ENCODE measurements at places on chromosomes 7 and 10.

- DNase-seq = no peak
These were observed 28.3 kb downstream of the CRCP start for GRCh38 chr7:66142996-66143395.

GRCh38 chr7:140342727-140343514 is 55.4 kb downstream of the SLC37A3 start:
- DNase-seq = peak; percentile 38

GRCh38 chr10:91690996-91691676 is 58.3 kb upstream of the PPP1R3C start:
- DNase-seq = no peak

DNA sequence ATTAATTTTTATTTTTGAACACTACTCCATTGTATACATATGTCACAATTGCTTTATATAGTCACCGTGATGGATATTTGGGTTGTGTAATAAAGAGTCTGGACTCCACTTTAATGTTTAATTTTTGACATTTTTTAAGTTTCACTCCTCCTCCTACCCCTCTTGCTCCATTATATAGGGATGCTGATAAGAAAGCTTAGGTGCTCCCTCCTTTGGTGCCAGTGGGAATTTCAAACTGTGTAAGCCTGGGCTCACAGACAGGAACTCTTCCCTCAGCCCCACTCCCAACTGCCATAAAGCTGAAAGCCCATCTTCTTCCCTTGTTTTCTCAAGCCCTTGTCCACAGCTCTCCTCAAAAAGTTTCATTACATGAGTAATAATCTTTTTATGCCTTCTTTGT is 47.6 kb downstream of the TWIST1 start:
- peak; percentile 47 for DNase-seq

DNA sequence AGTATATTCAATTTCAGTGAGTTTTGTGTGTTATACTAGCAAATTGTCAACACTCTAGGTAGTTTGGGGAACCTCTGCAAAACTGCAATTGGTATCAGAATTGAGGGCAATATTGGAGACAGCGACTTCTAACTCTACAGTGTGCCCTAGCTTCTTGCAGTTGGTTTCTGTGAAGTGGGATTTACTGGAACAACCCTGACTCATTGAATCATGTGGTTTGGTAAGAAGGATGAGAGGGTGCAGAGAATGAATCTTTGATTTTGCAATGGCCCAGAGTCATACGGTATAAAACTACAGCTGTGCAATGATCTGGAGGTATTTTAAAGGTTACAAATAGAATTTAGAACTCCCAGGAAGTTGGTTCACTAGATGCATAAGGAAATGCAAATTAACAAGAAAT is 129.1 kb upstream of the PPP1R3A start:
- peak; percentile 26 for DNase-seq

DNA sequence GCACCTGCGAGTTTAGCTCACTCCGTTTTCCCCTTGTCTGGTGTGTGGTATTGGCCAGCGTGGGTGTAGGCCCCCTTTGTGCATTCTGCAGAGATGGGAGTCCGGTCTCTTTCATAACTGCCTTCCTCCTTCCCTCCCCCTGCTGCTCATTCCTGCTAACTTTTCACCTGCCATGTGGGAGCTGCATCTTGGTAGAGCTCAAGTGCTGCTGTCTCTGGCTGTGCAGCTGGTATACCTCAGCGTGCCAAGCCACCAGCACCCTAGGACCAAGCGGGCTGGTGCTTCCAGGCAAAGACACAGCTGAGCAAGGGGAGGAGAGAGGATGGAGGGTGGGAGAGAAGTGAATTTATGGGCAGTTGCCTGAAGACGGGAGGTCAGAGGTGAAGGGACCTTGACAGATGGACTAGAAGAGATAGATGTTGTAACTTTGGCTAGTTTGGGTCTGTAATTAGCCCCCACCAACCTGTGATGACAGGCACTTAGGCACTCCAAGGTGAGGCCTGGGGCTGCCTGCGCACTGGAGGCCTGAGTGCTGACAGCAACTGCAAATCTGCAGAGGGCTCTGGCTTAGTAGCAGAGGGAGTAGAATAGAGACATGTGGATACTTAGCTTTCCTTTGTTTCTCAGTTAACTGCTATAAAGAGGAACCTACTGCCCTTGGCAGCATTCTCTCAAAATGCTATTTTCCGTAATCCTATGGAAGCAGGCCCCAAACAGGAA is 148.8 kb upstream of the AGK start:
- DNase-seq = no peak

DNA sequence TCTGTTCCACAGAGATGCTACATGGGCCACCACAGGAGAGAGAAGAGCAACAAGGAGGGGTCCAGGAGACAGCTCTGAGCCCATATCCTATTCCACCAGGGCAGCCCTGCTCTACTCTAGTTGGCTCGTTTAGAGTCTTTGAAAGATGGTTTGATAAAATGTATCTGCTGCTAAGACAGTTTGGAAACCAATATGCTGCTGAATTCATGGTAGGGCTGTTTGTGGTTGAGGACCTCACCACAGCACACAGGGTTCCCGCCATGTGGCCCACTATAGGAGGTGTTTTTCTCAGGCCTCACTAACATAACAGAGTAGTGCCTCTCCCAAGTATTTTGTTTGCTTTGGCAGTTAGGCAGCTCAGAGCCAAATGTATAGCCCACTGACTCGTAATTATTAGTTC is 35.8 kb upstream of the ZC3HAV1L start:
- DNase-seq = no peak

DNA sequence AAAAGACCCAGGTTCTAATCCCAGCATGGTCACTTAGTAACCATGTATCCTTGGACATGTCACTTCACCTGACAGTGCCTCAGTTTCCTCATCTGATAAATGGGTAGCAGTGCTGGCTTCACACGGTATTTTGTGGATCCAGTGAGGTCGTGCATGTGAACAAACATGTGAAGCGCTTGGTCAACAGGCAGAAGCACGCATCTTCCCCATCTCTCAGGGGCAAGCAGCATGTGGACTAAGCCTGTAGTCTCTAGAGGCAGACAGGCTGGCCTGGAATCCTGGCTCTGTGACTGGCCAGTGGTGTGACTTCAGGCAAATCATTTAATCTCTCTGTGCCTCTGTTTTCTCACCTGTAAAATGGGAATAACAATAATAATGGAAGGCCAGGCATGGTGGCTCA is 115.8 kb downstream of the C10orf105 start:
- DNase-seq = no peak

DNA sequence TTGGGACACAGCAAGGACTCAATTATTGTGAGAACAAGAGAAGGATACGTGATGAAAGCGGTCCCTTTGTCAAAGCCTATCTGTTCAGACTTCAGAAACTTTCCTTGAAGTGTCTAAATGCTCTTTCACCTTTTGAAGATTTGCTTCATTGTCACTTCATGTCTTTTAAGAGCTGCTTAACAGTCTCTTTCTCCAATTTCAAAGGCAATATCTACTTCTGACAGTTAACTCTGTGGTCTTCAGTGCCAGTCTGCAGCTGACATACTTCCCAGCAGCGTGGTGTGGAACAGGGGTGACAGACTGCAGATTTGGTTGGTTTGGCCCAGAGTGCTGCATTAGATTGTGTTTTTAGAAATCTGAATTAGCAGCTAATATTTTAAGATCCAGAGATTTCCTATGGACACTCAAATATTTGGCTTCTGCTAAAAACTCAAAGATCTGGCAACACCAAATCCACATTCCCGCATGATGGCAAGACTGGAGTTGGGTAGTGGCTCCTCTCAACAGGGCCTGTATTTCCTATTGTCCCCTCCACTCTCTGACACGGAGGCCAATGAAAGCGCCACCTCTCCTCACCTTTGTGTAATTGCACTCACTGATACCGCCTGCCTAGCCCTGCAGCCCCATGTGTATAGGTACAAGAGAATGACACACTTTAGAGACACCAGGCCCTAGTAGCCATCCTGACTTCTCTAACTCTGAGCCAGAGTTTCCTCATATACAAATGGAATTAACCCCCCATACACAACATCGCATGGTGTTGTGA is 11.5 kb downstream of the SCRN1 start:
- DNase-seq = no peak

GRCh38 chr7:69276011-69276729 is 322.1 kb upstream of the AUTS2 start:
- DNase-seq = peak; percentile 88

GRCh38 chr10:3635697-3636096 is 149.3 kb downstream of the KLF6 start:
- DNase-seq = no peak

DNA sequence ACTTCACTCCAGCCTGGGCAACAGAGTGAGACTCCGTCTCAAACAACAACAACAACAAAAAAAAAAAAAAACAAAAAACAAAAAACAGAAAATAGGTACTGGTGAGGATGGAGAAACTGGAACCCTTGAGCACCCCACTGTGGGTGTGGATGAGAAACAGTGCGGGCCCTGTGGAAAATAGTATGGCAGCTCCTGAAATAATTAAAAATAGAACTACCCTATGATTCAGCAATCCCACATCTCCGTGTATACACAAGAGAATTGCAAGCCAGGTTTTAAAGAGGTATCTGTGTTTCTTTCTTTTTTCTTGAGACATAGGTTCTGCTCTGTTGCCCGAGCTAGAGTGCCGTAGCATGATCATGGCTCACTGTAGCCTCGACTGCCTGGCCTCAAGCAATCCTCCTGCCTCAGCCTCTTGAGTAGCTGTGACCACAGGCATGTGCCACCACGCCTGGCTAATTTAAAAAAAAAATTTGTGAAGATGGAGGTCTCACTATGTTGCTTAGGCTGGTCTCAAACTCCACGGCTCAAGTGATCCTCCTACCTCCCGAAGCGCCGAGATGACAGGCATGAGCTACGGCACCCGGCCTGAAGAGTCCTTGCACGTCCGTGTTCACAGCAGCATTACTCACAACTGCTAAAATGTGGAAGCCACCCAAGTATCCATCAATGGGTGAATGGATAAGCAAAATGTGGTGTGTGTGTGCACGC is 39.5 kb downstream of the EBF3 start:
- DNase-seq = no peak

- no peak for DNase-seq
These were observed 3.4 kb downstream of the ENTPD1 start for GRCh38 chr10:95759233-95759826.

DNA sequence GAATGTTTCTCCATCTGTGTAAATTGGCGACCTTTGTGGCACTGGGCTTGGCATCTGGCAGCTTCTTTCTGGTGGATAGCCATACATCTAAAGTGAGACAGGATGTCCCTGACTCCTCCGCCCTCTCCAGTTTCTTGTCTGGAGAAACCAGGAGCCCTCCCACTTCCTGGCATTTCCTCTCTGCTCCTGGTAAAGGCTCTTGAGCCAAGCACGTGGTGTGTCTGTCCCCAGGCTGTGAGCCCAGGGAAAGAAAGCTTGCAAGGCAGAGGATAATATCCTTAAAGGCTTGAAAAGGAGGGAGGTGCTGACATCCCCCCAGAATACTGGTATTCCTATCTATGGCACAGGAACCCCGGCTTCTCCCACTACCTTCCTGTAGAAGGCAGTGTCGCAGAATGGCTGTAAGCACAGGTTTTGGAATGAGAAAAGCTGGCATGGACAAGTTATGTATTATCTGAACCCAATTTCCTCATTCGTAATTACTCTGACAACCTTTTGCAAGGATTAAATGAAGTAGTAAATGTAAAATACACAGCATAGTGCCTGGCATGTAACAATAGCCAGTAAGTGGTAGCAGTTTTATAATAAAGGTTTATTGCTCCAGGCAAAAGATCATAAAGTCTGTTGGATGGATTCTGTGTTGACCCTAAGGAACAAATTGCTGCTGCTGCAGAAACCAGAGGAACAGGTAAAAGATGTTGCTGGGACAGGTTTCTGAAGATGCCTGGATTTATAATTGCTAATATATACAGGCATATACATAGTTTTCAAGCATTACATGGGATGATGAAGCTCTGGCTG is 11.8 kb upstream of the ACSL5 start:
- peak; percentile 41 for DNase-seq

DNA sequence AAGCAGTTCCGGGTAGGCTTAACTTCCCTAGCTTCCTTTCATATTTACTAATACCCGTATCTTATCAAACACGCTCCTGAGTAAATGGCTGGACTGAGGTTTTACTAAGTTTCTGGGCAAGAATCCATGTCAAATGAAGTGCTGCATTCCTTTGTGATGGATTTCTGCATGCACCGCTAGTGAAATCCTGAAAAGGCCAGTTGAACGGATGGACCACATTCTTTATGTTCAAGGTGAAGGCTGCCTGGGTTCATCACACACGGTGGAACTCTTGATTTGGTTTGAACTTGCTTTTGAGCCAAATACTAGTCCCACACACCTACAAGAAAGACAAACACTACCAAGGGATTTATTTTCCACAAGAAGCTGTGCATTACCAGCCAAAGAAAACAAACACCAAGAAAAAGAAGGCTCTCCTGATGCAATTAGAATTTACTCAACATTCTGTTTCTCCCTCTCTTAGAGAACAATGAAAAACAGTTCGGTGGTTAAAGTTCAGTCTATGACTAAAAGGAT is 255.0 kb upstream of the SEMA3C start:
- DNase-seq = peak; percentile 44

- DNase-seq = no peak
These were observed 6.8 kb downstream of the VIPR2 start for GRCh38 chr7:159137906-159138305.

DNA sequence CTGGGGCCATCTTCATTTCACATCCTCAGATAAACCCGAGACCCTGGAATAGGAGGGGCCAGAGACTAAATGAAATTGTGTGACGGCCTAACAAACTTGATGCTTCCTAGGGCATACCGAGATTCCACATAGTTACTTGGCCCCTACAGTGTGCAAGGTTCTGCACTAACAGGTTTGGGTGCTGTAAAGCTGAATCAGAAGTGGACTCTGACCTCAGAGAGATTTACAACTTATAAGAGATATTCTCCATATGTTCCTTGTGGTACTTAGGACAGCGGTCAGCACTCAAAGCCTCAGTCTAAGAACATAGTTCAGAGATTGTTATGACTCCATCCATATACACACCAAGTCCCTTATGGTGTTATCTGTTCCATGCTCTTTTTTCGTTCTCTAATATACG is 55.1 kb upstream of the FHIP2A start:
- DNase-seq = no peak

DNA sequence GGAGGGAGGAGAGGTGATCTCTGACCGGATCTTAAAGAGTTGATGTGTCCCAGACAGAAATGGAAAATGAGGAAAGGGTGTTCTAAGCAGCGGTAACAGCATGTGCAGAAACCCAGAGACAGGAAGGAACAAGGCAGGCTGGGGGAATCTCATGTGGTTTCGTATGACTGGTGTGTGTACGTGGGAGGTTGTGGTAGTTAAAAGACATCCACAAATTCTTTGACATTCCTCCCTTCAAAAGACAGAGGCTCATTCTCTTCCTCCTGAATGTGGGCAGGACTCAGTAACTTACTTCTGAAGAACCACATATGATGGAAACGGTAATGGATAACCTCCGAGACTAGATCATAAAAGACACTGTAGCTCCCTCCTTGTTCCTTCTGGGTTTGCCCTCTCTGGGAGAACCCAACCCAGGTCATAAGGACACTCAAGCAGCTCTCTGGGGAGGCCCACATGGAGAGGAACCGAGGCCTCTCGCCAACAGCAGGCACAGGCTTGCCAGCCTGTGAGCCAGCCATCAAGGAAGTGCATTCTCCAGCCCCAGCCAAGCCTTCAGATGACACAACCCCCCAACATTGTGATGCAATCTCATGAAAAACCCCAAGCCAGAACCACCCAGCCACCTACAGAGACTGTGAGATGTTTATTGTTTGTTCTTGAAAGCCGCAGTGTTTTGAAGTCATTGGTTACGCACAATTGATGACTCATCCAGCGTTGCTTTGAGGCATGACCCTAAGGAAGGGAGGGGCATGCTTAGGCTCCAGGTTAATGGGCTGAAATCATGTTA is 116.0 kb downstream of the SLIT1 start:
- DNase-seq = peak; percentile 11

All from fibroblast of skin of scalp (primary cell).